ENCODE measurements at places on chromosomes 13 and 19.

DNA sequence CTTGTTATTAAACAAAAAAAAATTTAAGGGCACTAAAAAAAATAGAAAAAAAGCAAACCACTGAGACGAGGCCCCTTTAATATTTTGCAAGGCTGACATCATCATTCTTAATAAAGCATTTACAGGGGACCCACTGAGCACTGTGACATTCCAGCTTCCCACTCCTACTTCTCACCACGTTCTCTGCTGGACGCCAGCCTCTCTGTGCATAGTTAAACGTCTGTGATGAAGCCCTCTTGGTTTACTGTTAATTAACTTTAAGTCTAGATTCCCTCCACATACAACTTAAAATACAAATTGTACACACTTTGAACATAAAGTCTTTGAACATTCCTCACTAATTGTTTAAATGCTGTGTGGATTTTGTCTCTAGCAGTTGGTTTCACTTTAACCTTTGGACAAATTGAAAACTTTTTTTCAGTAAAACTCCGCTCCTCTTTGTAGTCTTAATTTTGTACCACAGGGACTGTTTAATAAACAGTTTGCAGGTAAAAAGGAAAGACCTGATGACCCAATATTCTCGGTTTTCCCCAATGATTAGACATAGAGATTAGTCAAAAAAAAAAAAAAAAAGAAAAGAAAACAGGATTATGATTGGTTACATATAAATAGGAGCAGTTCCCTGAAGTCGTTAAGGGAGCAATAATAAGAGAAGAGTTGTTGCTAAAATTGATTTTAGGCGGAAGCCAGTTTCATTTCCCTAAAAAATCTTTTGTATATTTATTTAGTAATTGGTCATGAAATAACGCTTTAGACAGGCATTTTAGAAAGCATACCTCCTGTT lies 219.8 kb downstream of the MZT1 start:
- no peak for DNase-seq

GRCh38 chr13:77902319-77902963 lies 16.2 kb downstream of the EDNRB start:
- no peak for DNase-seq

GRCh38 chr19:1987197-1988187 lies 28.0 kb downstream of the BTBD2 start:
- DNase-seq: no peak

DNA sequence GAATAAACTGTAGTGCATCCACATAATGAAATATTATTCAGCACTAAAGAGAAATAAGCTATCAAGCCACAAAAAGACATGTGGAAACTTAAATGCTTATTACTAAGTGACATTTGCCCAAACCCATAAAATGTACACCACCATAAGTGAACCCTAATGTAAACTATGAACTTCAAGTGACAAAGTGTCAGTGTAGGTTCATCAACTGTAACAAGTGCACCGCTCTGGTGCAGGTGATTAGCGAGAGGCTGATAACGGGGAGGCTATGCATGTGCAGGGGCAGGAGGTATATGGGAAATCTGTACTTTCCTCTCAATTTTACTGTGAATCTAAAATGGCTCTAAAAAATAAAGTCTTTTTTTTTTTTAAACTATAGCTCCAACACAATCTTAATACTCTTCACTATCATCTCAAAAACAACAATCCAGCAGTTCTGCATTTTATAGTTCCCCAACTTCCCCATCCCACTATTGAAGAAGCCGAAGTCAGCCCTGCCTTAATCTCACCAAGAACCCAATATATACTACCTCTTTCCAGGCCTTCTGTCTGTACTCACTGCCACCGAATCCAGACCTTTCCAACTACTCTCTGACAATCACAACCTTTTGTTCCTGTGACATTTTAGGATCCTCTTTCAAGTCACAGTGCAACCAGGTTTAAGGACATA lies 22.6 kb downstream of the ELF1 start:
- no peak for DNase-seq

DNA sequence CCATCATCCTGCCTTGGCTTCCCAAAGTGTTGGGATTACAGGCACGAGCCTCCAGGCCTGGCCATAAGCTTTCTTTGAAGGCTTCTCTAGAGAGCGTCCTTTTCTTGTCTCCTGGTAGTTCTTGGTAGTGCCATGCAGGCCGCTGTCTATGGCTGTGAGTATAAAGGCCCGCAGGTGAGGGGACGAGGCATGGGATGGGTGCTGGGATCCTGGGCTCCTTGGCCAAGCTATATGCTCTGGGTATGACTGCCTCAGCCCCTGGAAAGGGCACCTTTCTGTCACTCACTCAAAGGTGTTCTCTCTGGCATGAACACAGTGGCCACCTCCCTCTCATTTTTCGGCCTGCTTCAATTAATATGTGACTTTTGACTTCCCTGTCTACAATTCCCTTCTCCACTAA lies 6.3 kb upstream of the ABCC4 start:
- DNase-seq: no peak

DNA sequence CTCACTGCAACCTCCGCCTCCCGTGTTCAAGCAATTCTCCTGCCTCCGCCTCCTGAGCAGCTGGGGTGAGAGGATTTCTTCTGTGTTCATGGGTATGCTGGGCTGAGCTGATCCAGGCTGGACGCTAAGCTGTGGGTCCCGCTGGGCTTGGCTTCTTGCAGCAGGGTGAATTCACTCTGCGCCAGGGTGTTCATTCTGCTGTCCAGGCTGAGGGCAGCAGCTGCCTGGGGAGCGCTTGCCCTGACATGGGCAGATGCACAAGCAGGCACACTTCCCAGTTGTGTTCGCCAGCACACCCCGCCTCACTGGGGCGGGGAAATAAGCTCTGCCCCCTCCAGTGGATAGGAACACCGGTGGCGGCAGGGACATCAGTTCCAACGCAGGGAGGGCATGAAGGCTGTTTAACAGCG lies 7.3 kb upstream of the INAFM1 start:
- DNase-seq: no peak

DNA sequence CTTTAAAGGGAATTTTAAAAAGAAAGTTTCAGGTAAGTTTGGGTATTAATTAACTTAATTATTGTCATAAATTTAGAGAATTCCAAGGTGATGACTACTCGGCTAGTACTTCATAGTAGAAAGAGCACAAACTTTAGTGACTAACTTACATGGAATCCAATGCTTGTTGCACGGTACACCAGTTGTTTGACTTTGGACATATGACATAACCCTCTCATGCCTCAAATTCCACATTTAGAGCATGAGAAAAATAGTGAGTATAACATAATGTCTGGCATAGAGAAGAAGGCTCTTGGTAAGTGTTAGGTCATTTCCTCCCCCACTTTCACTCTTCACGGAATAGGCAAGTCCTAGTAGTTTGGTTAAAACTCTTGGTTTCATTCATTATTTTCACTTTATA lies 1249.4 kb upstream of the SLC10A2 start:
- no peak for DNase-seq

- no peak for DNase-seq
Observed at GRCh38 chr13:108283110-108283509, 13.6 kb downstream of the TNFSF13B start.

DNA sequence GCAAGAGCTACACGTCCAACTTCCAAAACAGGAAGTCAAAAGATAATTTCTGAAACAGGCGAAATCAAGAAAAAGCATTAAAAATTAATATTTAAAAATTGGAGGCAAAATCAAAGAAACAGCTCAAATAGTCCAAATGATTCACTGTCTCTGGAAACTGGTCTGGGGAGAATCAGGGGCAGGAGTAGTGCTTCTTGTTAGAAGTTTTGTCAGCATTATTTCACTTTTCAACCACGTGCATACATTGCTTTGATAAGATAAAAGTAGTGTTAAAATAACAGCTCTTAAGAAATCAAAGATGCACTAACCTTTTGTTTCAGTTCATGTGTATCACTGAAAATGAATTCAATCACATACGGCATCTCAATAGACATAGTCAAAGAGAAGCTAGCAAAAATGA lies 53.8 kb downstream of the PARP4 start:
- DNase-seq: no peak

DNA sequence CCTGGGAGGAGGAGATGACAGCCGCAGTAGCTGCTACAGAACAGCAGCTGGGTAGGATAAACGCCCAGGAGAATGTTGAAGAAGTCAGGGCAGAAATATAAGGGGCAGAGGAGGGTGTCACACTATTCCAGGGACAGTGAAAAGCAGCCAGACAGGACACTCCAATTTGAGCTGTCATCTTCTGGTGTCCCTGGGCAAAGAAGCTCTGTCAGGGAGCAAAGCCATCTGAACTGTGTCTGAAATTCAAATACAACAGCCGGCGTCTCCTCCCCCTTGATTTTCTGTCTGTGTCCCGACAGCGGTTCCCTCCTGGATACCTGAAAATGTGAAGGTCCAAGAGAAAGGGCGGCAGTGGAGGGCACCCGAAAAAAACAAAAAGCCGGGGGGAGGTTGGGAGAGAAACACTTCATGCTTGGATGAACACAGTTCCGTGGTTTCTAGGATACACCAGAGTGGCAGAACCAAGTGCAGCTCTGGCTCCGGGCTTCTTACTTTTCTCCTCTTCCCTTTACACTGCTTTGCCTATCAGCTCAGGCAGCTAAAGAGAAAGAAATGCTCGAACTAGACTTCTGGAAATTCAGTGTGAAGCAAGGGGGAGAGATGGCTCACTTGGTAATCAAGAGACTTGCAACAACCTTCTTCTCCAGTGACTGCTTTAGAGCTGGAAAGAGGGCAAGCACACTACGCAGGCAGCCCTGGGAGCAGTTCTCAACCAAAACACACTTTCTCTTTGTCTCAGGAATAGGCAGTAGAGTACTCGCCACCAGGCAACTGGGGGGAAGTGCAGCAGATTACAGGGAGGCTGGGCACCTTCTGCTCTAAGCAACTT lies 465.6 kb downstream of the ITGBL1 start:
- no peak for DNase-seq

- DNase-seq: no peak
Observed at GRCh38 chr19:57068921-57069697, 50.7 kb upstream of the USP29 start.

DNA sequence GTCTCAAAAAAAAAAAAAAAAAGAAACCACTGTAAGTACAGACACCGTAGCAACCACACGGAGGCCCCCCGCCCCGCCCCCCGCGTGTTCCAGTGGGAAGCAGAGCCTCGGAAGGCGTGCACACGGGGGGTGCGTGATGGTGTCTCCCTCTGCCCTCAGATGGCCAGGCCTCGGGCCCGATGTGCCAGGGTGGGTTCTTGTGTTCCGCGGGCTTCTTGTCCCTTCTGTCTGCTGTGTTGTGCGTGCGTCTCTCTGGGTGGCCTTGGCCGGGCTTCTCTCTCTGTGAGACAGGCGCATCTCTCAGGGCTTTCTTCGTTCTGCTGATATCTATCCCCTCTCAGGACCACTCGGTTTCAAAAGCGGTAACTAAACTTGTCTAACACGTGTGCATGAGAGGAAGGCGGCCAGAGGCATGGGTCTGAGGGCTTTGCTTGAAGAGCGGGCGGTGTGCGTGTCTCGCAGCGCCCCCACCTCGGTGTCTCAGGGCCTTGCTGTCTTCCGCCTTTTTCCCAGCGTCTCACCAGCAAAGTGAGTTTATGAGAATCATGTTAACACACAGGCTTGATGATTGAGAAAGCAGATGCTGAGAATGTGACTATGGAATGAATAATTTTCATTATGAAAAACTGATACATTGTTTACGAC lies 12.6 kb downstream of the ATP11A start:
- no peak for DNase-seq

DNA sequence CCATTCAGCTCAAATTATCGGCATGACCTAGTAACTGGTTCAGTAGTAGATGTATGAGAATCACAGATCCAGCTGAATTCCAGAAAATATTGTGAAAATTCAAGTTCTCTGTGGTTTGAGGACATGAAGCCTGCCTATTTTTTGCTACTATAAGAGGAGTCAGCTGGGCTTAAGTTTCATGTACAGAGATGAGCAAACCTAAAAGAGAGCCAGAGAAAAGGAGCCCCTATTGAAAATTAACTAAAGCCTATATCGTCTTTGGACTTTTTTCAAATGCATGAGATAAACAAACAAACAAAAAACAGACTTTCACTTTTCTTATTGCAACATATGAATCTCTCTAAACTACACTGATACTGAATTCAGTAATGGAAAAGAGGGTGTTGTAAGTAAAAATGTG lies 106.8 kb upstream of the SPRY2 start:
- DNase-seq: no peak

DNA sequence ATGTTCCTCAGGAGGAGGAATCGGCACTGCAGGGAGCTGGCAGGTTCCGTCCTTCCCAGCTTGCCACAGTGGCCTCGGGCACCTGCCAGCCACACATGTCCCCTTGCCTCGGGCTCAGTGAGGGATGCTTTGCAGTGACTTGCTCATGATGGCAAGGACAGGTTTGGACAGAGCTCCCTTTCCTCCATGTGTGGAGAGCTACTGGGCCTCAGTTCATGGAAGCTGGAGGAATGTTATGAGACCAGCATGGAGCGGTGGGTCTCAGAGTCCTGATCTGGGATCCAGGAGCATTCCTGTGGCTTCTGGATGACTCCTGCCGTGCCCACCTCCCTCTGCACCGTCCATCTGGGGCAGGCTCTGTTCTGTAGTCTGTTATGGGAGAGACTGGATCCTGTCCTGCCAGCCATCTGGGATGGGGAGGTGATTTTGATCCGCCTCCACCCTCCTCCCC lies 59.2 kb downstream of the SIPA1L3 start:
- no peak for DNase-seq

- DNase-seq: no peak
Observed at GRCh38 chr13:51225029-51225428, 2.8 kb downstream of the FAM124A start.

GRCh38 chr13:40205771-40206240 lies 460.6 kb downstream of the FOXO1 start:
- no peak for DNase-seq

- no peak for DNase-seq
Observed at GRCh38 chr13:38636761-38637160, 50.1 kb upstream of the FREM2 start.

DNA sequence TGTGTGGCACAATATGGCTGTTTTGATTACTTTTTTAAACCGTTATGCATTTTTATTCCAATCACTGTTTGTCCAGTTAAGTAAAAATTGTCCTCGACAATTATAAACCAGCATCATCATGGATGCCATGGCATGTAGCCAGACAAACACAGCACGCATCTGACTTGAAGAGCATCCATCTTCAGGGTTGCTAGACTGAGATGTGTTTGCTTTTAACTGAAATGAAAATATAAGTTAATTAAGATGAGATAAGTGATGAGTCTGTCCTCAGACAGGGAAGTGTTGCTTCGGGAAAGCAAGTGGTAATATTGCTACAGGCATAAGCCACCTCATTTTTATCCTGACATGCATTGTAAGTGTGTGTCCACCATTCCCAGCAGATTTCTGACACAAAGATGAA lies 92.8 kb upstream of the TPP2 start:
- no peak for DNase-seq

DNA sequence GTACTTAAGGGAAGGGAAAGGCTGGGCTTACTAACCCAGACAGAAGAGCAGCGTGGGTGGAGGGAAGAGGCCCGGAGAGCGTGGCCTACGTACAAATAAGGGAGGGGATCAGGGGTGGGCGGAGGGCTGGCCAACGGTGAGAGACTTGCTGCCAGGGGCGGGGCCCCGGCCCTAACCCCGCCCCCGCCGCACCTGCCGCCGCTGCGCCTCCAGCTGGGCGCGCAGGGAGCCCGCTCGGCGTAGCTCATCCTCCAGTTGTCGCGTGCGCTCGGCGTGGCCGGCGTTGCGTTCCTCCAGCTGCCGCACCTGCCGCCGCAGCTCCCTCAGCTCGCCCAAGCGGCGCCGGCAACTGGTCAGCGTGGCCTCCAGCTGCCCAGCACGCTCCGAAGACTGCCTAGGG lies 5.7 kb downstream of the HOOK2 start:
- peak; percentile 66 for DNase-seq

Measured in activated CD8-positive, alpha-beta memory T cell treated with anti-CD3 and anti-CD28 coated beads for 24 hours (primary cell).